ENCODE measurements at places on chromosomes 3 and 15. TPM values are rescaled to one million over a fixed set of nuclear protein-coding genes. Genes with fewer than 3 reads are reported as not detected.

GABRR3 gene
- not detected for total RNA-seq

POTEB2 gene
- not detected for total RNA-seq

EPHA3 gene
- under 0.01 TPM for total RNA-seq

NAALADL2 gene
- 2.0 TPM for total RNA-seq

UTS2B gene
- total RNA-seq = 0.38 TPM

IP6K1 gene
- total RNA-seq = 31.0 TPM

CDHR4 gene
- total RNA-seq = 1.3 TPM

TGM4 gene
- total RNA-seq = 0.15 TPM

All from smooth muscle cell of the coronary artery (primary cell).